ENCODE measurements at places on chromosomes 11 and 22. TPM values are rescaled to one million over a fixed set of nuclear protein-coding genes. Genes with fewer than 3 reads are reported as not detected.

DNA sequence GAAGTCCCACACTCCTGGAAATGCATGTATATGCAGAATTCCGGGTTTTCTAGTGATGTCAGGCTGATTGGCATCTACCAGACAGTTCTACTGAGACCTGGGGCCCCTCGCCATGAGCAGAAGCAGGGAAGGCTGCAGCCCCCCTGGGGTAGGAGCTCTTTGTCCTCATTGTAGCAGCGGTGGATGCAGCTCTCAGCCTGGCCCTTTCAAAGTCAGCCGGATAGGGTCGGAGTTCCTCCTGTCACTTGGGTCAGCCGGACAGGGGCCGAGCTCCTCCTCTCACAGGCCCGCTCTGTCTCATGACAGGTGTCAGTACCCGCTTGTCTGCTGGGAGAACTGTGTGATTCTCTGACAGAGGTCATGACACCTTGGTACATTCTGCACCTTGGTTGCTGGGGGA is 30.0 kb downstream of the MRGPRD start:
- peaks cover 2% of the 10 kb centered on the region for H3K27me3 ChIP-seq
- no peak for DNase-seq
- H3K4me3 ChIP-seq: no peak overlapping the region
- H3K27ac ChIP-seq: no peak overlapping the region

- no peaks in the 10 kb centered on the region for H3K4me1 ChIP-seq
- no peak overlapping the region for H3K27ac ChIP-seq
- no peak overlapping the region for H3K4me3 ChIP-seq
- no peak for DNase-seq
- no peaks in the 10 kb centered on the region for H3K27me3 ChIP-seq
These were observed 39.7 kb upstream of the GLYAT start for GRCh38 chr11:58771458-58771855.

GRCh38 chr11:71301858-71302533 is 49.6 kb upstream of the SHANK2 start:
- no peaks in the 10 kb centered on the region for H3K27me3 ChIP-seq
- no peak overlapping the region for H3K4me3 ChIP-seq
- no peaks in the 10 kb centered on the region for H3K4me1 ChIP-seq
- H3K27ac ChIP-seq: no peak overlapping the region

- peaks cover 41% of the 10 kb centered on the region for H3K4me1 ChIP-seq
- H3K27ac ChIP-seq: no peak overlapping the region
- peaks cover 47% of the 10 kb centered on the region for H3K36me3 ChIP-seq
- H3K27me3 ChIP-seq: no peaks in the 10 kb centered on the region
- no peak overlapping the region for H3K4me3 ChIP-seq
These were observed 158.4 kb downstream of the ATG16L2 start for GRCh38 chr11:72972496-72973128.

HORMAD2 gene
- total RNA-seq: not detected

GRCh38 chr11:10044618-10045017 is 249.4 kb downstream of the SBF2 start:
- peaks cover 9% of the 10 kb centered on the region for H3K36me3 ChIP-seq
- H3K27ac ChIP-seq: peak overlapping the region; percentile 43
- H3K4me3 ChIP-seq: no peak overlapping the region

DNA sequence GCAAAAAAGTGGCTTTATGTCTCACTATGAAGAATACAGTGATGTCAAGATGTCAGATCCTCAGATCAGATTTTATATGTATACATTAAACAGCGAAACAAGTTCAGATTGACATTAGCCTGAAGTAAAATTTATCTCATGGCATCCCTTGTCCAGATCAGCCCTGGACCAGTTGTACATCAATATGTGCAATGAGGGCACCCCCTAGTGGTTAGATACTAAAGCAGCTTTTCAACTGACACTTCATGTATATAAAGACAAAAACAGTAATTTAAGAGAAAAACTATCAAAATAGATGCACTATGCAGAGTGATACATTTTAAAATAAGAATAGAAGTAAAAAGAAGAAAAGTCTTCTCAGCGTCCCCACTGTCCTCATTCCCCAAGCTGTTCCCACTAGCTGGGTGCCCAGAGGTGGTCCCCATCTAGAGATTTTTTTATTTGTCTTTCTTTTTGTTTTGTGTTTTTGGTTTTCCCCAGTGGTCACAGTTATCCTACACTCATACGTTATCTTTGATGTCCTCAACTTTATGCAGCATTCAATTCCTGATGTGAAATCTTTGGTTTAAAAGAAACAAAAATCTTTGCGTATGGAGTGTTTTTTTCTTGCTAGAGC is 2193.4 kb upstream of the RAG2 start:
- H3K36me3 ChIP-seq: no peaks in the 10 kb centered on the region
- H3K27ac ChIP-seq: no peak overlapping the region
- peak; percentile 25 for DNase-seq
- no peaks in the 10 kb centered on the region for H3K4me1 ChIP-seq
- no peak overlapping the region for H3K4me3 ChIP-seq
- no peaks in the 10 kb centered on the region for H3K27me3 ChIP-seq

GRCh38 chr11:115959081-115959486 is 454.9 kb upstream of the CADM1 start:
- H3K4me1 ChIP-seq: no peaks in the 10 kb centered on the region
- no peaks in the 10 kb centered on the region for H3K36me3 ChIP-seq
- H3K4me3 ChIP-seq: no peak overlapping the region
- no peaks in the 10 kb centered on the region for H3K27me3 ChIP-seq

RELT gene
- total RNA-seq: 28.6 TPM

DNA sequence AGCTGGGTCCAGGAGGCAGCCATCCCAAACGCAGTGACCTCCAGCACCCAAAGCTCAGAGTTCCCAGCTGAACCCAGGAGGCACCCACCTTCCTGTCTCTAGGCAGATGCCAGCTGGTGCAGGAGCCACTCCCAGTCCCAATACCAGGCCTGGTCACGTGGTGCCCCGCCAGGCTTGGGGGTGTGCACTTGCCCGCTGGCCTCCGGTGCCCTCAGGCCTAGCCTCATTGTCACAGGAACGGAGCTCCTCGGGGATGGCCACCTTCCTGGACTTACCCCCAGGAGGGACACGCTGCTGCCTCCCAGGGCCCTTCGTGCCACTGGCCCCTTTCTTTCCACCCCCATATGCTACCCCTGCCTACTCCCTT is 4.6 kb downstream of the BID start:
- no peak for DNase-seq
- H3K4me1 ChIP-seq: peaks cover 40% of the 10 kb centered on the region
- H3K36me3 ChIP-seq: peaks cover 8% of the 10 kb centered on the region
- H3K4me3 ChIP-seq: no peak overlapping the region
- H3K27me3 ChIP-seq: peaks cover 16% of the 10 kb centered on the region

GRCh38 chr11:2481253-2481652 is 36.4 kb downstream of the KCNQ1 start:
- H3K27ac ChIP-seq: peak overlapping the region; percentile 40
- no peak for DNase-seq
- peaks cover 20% of the 10 kb centered on the region for H3K4me1 ChIP-seq
- H3K27me3 ChIP-seq: no peaks in the 10 kb centered on the region

DNA sequence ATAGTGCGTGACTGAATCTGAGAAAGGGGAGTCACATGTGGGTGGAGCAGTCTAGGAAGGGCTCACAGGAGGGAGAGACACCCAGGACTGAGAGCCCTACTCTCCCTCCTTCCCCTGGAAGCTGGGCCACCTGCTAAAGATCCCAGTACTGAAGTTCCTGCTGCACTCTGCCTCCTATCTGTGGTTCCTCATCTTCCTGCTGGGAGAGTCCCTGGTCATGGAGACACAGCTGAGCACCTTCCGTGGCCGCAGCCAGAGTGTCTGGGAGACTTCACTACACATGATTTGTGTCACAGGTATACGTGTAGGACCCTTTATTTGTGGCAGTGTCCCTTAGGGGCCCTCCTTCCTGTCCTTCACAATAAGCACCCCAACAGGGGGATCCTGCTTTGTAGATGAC is 19.3 kb downstream of the ART5 start:
- H3K27ac ChIP-seq: no peak overlapping the region
- H3K27me3 ChIP-seq: no peaks in the 10 kb centered on the region
- H3K36me3 ChIP-seq: no peaks in the 10 kb centered on the region
- H3K4me1 ChIP-seq: peaks cover 6% of the 10 kb centered on the region

DNA sequence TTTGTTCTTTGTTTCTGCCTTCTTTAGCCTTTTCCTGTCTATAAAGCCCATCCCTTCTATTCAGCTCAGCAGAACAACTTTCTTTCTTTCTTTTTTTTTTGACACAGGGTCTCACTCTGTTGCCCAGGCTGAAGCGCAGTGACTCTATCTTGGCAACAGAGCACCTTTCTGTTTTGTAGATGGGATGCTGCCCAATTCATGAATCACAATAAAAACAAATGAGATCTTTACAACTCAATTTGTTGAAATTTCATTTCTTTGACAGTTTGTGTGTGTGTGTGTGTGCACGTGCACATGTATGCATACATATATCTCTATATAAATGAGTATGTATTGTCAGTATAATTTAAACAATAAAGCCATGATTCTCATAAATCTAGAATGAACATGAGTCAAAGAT is 25.5 kb downstream of the TSPAN18 start:
- H3K36me3 ChIP-seq: no peaks in the 10 kb centered on the region
- peaks cover 4% of the 10 kb centered on the region for H3K4me1 ChIP-seq

All from activated CD8-positive, alpha-beta T cell treated with anti-CD3 and anti-CD28 coated beads, Interleukin-2, amount 10 ng/mL, durations not matched to agents 7 days and 5 days (primary cell).